Activated naive CD8-positive, alpha-beta T cell treated with anti-CD3 and anti-CD28 coated beads, Interleukin-2, amount 10 ng/mL, durations not matched to agents 7 days and 5 days (primary cell): ENCODE measurements at places on chromosomes 4 and X.
A peak's percentile ranks its signal among the peaks of the same experiment; 100 is the strongest.

DNA sequence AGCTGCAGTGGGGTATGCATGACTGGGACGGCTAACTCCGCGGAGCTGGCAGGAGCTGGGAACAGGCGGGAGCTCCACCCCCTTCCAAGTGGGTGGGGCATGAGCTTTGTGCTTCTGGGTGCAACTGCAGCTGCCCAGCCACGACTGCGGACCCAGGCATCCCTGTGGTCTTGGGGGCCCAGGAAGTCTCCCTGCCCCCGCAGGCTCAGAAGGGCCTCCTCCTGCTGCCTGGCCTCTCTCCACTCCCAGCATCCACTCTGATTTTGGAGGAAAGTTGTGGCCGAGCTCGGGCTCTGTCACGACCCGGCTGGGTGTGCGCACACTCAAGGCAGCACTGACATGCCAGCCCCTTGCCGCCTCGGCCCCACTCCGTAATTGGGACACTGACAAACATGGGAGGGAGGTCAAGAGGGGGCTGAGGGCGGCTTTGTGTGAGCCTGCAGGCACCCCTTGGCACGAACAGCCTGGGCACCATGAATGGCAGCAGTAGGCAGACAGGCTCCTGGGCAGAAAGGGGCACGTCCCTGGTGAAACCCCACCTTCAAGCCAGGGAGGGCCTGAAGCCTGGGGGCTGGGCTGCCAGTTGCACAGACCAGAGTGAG lies 822.6 kb downstream of the GLUD2 start:
- no peak for DNase-seq

GRCh38 chrX:12617241-12617640 lies 174.0 kb upstream of the PRPS2 start:
- no peak for DNase-seq

GRCh38 chr4:152778656-152779512 lies 646 bp downstream of the TIGD4 start:
- peak; percentile 38 for DNase-seq

DNA sequence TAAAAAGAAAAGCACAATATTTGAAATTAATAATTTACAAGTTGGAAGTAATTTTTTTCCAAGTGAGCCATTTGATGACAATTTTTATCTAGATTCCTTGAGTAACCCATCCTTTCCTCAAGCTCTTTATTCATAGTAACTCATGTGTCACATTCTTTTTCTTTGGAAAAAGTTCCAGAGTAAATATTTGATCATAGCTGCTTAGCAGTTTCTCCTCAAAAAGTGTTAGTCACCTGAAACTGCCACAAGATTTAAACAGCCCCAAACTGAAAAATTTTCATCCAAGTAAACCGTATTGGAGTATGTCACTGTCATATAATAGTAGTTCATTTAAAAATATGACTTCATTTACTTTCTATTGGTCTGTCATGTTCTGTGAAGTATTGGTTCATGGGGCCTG lies 94.6 kb upstream of the CASK start:
- no peak for DNase-seq

DNA sequence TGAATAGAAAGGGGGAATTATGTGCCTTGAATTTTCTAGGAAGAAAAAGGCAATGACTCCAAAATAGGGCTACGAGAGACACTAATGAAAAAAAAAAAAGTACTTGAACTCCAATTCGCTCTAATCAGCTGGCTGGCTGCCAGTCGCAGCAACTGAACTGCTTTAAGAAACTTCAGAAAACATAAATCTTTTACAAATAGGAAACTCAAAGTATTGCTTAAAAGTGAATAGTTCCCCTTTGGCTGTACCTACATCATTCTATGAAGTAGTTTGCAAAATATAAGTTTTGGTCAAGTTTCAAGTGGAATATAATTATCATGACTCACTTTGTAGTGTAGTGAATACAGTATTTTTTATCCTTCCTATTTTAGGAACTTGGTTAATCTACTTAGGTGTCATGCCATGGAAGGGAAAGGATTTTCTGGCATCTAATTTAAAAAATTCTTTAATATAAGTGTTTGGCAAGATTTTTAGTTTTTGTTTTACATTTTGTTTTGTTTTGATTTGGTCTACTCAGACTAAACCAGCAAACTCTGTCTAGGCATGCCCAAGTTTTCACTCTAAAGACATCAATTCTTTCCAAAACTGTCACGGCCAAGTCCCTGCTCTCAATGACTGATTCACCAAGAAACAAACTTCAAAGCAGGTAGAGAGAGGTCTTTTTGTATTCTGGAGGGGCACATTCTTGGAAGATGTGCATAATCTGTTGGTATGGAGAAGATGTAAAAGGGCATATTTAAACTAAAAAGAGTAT lies 382.4 kb upstream of the GALNT7 start:
- no peak for DNase-seq

- no peak for DNase-seq
Measured at GRCh38 chrX:38437093-38437492, 84.7 kb downstream of the OTC start.

DNA sequence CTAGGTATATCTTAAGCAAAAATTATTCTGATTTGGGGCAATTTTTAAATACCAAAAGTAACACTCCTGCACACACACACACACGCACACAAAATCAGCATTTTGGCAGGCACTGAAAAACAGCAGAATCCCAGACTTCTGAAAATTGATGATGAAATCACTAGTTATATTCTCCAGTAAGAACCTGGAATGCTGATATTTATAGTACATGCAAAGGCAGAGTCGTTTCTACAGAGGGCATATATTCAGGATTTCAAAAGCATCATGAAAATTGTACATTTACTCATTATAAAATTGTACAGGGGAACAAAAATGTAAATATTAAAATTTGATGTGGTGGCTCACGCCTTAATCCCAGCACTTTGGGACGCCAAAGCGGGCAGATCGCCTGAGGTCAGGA lies 352.5 kb upstream of the PITX2 start:
- DNase-seq = no peak

GRCh38 chr4:188127214-188127874 lies 11.9 kb upstream of the TRIML1 start:
- no peak for DNase-seq

DNA sequence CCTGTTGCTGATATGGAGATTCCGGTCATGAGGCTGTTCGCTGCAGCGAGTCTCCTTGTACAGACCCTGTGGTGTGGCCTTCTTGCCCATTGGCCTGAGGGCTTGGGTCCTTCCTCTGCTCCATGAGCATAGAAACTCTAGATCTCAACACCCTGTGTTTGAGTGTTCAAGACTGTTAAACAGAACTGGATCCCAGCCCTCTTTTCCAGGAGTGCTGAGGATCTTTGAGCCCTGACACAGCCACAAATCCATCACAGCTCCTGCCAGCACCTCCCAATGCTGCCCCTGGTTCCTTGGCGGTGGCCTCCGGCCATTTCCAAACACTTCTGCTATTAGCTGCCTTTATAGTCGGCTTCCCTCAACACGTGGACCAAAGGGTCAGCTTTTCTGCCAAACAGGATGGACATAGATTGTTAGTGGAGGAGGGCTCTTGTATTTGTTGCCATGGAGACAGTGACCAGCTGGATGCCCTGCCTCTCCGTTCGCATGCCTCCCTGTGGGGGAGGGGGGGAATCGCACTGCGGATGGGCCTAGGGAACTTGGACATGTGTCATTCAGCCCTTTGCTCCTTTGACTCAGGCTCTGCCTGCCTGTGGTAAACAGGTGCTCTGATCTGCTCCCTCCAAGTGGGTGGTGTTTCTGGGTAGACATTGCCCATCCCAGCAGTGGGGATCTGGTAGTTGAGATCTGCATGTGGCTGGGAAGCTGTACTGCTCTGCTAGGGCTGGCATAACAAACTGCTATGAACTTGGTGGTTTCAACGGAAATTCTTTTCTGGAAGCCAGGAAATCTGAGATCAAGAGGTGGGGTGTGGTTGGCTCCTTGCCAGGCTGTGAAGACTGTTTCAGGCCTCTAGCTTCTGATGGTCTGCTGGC lies 6.9 kb upstream of the WDR1 start:
- DNase-seq = no peak

DNA sequence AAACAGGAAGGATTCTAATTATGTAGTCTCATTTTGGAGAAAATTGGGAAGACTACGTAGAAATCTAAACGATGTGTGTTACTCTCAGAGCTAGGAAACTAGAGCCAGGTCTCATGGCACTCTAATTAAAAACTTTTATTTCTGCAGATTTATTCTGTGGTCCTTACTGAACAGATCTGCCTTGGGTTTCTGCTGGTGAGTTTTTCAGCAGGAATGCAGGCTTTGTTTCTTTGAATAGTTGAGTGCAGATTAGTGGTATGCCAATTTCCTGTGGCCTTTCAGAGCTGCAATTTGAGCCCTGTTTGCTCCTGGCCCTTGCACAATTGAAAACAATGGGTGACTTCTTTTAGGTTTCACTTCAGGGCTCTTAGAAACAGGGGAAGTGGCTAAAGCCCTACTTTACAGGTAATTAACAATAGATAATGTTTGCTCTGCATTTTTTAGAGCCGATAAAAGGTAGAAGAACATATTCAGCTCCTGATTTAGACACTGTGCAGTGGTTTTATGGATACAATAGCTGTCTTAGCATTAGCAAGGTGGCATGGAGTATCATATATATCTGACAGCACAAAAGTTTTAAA lies 21.8 kb downstream of the SPRY1 start:
- DNase-seq = no peak

DNA sequence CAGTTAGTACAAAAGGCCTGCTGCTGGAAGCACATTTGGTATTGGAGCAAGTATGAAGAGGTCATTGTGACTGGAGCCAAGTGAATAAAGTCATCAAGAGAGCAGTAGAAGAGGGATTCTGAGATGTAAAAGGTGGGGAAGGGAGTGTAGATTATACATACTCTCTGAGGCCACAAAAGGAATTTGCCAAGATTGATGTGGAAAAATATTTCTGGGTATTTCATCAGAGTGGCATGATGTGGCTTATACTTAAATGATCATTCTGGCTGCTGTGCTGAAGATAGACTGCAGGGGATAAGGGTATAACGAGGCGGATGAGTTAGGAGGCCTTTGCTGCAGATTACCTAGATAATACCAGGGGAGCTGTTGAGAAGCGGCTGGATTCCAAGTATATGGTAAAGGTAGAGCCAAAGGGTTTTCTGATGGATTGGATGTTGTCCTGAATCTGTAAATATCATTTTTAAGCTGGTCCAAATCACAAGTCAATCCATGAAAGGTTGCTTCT lies 231.8 kb upstream of the AGA start:
- no peak for DNase-seq

- DNase-seq = no peak
Measured at GRCh38 chr4:66451741-66452140, 781.5 kb upstream of the EPHA5 start.

- no peak for DNase-seq
Measured at GRCh38 chrX:51837921-51838320, 55.5 kb upstream of the MAGED1 start.

DNA sequence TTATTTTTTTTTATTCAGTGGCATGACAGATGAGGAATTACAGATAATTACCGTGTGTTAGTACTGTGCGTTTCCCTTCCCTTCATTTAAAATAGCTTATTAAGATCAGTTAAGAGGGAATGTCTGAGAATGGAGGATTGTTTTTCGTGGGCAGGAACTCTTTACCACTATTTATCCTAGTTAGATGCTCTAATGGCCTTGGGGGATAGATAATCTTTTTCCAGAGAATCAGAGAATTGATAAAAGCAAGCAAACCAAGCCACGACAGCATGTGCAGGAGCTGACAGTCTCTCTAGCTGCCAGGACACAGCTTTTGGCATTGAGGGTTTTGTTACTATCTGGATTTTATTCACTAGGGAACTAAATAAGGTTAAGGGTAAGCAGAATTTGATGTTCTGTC lies 128.7 kb downstream of the DCLK2 start:
- no peak for DNase-seq

DNA sequence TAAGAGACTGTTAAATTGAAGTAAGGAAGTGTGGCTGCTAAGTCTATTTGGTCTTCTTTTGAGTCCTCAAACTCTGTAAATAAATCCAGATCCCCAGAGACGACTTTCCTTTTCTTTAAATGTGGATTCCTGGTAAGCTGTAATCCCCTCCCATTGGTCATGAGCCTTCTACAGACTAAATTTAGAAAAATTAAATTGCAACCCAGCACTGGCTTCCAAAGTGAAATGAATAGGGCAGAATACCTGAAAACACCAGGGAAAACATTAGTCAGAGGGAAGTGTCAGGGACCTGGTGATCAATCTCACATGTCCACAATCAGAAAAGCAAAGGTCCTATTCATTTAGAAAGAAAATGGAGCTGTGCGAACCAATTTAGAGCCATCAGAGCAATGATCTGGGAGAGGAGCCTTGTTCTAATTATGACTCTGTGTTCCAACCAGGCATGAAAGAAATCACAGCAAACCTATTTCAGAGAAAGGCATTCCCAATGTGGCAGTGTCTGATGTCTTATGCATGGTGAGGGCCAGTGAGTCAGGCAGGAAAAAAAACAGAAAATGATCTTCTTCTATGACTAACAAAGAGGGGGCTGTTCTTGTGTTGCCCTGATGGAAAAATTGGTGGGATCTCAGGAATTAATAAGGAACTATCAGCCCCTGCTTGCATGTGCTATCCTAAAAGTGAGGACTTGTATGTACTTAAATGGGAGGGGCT lies 19.8 kb upstream of the CCDC149 start:
- no peak for DNase-seq

DNA sequence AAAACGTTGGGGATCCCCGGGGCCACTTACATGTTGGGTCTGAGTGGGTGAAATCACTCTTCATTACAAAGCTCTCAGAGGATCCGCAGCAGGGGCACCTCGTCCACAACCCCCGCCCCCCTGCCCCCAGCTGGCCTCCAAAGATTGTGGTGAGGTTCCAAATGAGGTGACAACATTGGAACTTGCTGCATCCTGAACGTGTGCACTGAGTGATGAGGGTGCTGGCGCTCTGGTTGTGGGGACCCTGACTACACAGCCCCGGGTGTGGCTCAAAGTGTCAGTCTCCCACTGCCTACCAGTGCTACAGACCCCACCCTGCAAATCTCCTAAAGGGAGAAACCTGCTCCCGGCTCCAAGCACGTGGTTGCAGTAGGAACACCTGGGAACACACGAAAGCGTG lies 111.9 kb downstream of the PHKA2 start:
- DNase-seq = no peak

DNA sequence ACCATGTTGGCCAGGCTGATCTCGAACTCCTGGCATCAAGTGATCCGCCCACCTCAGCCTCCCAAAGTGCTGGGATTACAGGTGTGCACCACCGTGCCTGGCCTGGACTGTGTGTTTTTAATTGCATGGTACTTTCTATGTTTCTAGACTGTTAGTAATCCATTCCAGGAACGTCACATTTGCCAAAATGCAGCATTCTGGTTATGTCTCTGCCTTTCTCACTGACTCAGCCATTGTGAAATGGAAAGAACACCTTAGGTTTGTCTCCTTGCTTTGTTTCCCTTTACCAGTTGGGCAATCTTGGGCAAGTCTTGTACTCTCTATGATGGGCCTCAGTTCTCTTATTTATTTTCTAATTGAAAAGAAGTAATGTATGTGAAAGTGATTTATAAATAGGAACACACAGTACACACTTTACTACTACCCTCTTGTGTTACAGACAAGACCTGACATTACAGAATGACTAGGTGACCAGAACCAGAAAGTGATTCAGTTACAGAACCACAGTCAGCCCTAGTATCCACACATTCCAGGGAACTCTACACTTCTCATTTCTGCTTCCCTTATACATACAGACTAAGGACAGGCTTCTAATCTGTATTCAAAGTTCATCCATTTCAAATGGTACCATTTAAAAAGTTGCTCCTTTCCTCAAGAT lies 187.1 kb downstream of the MGST2 start:
- DNase-seq = no peak
